RPMI8226 (cell line): ENCODE measurements at places on chromosomes 11 and 22.

DNA sequence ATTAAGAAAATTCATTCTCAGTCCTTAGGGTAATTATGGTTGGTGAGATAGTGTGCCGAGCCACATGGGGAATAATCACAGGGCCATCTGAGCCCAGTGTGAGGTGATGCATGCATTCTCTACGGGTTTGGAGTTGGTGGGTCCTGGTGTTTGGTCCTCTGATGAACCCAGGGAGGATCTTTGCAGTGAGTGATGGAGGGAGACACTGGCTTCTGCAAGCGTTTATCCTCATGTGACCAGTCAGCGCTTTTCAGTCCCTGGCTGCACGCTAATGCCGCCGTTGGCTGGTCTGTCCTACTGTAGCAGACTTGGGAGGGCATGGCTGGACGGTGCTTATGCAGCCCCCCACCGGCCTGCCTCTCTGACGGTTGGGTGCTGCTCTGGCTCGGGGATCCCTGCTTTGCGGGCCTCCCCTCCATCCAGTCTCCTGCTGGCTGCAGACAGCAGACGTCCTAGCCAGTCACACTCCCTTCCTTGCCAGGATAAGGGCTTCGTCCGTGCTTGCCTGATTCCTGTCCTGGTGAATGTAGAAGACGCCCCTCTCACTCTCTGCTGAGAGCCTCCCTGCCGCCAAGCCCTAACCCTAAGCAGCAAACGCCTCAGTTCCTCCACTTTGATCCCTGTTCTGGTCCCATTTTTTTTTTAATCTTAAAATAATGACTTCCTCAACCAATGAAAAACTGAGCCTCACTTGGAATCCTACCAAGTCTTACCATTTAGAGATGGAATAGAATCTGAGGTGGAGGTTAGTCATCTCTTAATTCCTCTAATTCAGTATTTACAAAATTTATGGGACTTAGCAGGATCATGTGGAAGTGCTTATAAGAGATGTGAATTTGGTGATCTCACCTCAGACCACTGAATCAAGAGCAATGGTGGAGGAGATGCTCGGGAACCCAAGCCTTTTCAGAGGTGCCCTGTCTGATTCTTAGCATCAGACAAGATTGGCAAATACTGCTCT, 143.7 kb upstream of the SORL1-AS1 start:
- no peak for DNase-seq

DNA sequence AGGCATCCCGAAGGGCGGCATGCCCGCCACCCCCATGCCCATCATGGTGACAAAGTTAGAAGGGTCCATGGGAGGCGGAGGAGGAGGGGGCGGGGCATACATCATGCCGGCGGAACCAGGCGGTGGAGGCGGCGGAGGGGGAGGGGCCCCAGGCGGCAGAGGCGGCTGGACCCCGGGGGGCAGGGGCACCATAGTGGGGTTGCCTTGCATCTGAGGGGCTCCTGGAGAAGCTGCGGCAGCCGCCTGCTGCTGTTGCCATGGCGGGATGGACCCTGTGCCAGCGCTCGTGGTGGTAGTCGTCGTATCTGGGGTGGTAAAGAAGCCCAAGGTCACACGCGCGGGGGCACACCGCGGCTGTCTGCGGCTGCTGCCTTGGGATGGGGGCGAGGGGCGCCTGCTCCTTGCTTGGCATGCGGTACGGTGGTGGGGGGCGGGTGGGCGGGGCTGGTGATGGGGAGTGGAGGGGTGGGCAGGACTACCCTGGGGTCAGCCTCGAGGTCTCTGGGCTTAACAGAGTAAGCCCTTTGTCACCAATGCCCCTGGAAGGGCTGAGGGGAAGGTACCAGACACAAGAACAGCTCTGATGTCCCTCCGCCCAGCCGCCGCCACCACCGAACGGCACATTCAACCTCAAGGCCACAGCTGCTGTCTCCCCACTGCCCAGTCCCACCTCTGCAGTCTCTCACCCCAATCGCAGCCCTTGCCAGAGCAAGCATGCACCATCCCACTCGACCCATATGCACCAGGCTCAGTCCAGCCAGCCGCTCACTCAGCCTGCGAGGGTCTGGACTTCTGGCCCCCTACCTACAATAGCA, 6.3 kb upstream of the PYGM start:
- DNase-seq: no peak

GRCh38 chr11:58024601-58025091, 965 bp downstream of the OR9Q1 start:
- DNase-seq: no peak

- no peak for DNase-seq
Observed at GRCh38 chr11:124429599-124429998, 4.9 kb upstream of the OR8B4 start.

DNA sequence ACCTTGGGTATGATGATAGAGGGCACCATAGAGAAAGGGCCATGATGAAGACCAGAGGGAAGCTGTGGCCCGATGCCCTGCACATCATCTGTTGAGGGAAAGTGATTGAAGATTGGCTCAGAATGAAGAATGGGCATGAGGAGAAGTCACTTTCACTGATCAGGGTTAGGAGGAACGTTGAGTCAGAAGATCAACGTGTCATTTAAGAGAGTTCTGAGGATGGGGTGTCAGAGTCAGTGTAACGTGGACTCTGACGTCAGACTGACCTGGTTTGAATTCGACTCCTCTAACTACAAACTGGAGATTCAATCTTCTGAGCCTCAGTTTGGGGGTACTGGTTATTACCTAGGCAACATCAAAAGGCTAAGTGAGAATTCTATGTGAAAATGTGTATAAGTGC, 352.6 kb downstream of the DDX10 start:
- no peak for DNase-seq

DNA sequence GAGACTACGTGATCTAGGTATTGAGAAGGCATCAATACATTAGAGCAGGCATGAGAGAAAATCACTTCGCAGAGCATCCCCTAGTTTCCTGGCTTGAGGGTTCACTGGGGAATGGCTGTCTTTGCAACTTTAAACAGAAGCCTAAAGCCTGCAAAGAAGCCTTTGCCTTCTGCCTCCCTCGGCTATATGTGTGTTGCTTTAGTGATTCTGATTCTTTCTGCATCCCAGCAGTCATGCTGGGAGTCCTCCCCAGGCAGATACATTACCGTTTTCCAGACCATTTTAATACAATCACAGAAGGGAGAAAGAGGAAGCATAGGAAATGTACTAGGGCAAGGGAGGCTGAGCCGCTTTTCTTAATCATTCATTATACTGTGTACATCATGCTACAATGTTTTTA, 773.2 kb upstream of the LRRC4C start:
- no peak for DNase-seq

GRCh38 chr11:37946155-37946766, 1348.2 kb upstream of the RAG2 start:
- peak; percentile 33 for DNase-seq

- DNase-seq: no peak
Observed at GRCh38 chr11:80959751-80960150, 1518.9 kb upstream of the TENM4 start.

DNA sequence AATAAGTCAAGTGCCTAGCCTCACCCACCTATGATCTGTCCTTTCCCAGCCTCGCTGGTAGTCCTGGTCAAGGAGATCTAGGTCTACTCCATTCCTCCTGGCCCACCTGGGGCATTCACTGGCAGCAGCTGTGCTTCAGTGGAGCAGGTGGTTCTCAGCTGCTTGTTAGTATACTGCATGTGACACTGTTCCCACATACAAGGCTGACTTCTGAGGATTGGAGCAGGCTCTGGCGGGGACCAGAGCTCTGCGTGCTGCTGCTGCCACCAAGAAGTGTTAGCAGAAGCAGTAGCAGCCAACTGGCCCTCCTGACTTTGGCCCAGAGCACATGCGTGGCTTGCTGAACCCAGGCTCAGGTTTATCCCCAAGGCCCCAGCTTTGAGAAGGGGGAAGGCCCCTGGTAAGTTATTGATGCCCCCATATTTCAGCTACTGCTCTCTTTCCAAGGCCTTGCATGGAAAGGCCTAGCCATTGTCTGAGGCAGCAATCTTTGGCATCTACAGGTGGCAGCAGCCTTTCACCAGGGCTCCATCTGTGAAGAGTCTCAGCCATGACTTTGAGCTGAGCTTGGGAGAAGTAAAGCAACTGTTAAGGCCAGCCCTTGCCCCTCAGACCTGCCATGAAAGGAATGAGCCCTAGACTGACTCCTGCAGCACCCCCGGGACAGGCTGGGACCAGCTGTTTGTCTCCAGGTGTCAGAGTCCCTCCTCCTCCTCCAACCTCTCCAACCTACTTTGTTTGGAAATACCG, 26.5 kb downstream of the ARHGAP1 start:
- DNase-seq: no peak

GRCh38 chr11:64571410-64572091, 19.5 kb upstream of the SLC22A12 start:
- peak; percentile 40 for DNase-seq

DNA sequence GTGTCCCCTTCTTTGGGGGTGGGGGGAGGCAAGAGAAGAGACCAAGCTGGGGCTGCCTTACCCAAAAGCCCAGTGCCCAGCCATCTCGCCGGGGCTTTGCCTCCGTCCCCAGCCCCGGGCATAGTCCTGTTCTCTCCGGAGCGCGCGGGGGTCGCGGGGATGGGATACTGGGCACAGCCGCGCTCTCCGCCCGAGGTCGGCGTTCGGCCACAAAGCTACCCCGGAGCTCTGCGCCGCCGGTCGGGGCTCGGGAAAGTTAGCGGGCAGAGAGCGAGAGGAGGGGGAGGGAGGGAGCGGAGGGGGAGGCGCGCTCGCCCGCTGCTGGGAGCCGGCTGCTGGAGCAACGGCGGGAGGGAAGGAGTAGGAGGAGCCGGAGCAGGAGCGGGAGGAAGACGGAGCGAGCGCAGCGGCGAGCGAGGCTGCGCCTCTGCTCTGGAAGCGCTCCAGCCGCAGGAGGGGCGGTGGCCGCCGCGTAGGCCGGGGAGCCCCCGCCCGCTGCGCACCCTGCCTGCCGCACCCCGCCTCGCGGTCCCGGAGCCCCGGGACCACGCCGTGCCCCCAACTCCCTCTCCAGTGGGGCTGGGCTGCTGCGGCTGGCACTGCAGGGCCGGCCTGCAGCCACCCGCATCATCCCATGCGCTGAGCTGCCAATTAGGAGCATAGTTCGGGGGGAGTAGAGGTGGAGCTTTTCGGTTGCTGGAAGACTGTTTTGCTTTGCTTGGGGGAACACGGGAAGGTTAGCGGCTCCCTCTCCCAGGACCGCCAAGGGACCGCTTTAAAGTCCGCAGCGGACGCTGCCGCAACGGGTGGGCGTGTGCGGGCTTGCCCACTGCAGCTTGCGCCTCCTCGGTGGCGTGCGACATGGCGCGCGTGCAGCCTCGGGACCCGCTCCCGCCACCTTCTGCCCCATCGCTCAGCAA, at the start of gene SCN4B:
TSS of gene SCN4B (minus strand) at position 272 of the 920 bp plus-strand sequence. CDS start at position 122, 150 bp downstream.
- no peak for DNase-seq

GRCh38 chr11:62645946-62646824, at the start of gene GANAB:
Gene GANAB, minus strand, starts transcription at chr11:62646613. Its CDS starts 14 bp downstream, at chr11:62646599.
- peak; percentile 100 for DNase-seq

DNA sequence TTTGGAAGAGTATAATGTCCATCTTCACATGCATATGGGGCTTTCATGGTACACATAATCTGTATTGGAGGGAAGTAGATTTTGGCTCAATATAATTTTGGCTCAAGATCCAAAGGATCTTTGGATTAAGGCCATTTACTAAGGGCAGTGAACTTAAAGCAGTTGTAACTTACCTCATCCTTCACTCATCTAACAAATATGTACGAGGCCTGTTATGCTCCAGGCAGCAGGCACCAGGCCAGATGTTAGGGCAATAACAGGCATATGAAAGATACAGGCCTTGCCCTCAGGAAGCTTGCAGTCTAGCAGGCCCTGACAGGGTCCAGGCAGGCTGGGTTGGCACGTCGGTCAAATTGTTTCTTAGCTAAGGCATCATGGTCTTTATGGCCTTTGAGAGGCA, 44.6 kb downstream of the LIF start:
- DNase-seq: no peak

DNA sequence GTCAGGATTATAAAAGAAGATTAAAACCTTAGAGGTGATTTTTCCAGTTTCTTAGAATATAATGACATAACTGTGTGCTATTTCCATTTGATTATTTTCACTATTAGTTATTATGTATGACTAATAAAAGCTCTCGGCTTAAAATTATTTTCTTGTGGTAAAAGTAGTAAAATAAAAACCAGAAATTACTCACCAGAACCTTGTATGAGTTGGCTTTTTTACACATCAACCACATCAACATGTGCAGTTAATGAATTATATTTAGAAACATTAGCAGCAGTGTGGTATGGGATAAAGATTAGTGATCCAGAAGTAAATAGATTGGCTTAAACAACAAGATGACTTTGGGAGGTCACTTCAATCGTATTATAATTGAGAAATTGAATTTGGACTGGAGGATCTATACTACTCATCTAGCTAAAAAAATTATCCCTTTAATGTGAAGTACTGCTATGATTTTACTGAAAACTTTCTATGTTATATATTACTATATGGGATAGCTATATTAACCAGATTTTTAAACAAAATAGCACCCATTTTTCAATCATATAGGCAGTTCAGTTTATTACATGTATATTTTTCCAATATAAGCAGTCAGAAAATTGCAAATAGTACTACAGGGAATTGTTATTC, 2.8 kb upstream of the BCO2 start:
- DNase-seq: no peak

DNA sequence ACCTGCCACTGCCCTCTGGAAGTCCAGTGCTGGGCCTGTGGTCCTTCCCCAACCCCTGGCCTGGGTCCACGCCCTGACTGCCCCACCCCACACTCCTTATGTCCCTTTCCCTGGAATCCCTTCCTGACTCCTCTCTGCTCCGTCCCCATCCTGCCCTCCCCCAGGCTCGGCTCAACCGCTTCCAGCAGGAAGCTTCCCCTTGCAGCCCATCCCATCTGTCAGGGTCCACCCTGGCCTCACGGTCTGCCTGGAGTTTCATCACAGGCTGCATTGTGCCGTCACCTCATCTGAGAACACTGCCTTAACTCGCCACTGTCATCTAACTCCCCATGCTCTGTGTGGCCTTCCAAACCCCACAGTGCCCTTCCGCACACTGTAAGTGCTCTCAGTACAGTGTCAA, 64.3 kb downstream of the NAT10 start:
- no peak for DNase-seq

DNA sequence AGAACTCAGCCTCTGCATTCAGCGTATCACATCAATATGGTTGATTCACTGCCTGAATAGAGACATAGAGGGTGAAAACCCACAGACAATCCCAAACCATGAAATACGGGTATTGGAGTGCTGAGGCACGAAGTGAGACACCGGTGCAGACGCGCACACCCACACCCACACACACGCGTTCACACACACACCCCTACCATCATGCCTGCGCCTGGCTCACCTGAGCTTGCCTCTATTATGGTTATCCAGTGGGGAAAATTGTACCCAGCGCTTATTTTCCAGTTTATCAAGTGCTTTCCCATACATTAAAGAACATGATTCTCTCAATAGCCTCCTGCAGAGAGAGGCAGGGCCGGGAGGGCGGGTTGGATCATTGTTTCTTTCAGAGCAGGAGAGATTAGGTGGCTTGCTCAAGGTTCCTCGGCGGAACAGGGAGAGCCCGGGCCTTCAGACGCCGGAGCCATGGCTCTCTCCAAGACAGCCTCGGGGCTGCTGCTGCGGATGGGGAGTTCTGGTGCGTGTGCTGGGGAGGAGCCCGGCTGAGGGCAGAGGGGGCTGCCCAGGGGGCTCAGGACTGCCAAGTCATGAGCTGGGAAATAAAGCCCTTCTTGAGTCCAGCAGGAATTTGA, 78.9 kb upstream of the THY1 start:
- DNase-seq: no peak

- DNase-seq: no peak
Observed at GRCh38 chr22:39291523-39291922, 27.9 kb downstream of the RPL3 start.
